ENCODE measurements at places on chromosomes 13 and 19.
A peak's percentile ranks its signal among the peaks of the same experiment; 100 is the strongest.

GRCh38 chr19:45175515-45176345 lies 2.3 kb downstream of the TRAPPC6A start:
- no peak for DNase-seq

DNA sequence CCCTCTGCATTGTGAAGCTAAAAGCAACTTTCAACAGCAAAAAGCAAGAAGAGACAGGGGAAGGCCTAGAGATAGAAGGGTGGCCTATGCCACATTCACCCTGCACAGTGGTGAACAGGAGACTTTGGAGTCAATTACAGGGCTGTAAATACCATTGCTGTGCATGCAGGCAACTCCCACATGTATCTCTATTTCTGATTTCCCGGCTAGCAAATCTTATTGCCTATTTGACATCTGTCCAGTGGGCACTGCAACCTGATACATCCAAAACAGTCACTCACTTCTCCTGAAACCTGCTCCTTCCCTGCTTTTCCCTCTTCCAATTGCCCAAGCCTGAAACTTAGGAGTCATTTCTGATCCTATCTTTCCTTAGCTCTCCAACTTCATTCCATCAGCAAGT lies 13.4 kb downstream of the RUBCNL start:
- DNase-seq: no peak

- no peak for DNase-seq
These were observed 2.2 kb downstream of the CEACAM19 start for GRCh38 chr19:44673510-44673909.

- DNase-seq: no peak
These were observed 2.1 kb downstream of the NKPD1 start for GRCh38 chr19:45158503-45159209.

GRCh38 chr19:10842788-10843187 lies 5.4 kb upstream of the C19orf38 start:
- no peak for DNase-seq

DNA sequence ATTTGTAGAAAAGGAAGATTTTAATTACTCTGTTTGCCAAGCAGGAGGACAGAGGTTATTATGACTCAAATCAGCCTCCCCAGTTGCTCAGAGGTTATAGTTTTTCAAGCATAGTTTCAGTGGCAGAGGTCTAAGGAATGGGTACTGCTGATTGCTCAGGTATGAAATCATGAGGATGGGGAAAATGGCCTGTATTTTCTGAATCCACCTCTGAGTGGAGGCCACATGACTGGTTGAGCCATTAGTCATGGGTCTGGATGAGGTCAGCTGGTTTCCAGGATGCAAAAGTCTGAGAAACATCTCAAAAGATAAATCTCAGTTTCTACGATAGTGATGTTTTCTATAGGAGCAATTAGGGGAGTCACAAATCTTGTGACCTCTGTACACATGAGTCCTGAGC lies 62.8 kb upstream of the CEACAM8 start:
- no peak for DNase-seq

DNA sequence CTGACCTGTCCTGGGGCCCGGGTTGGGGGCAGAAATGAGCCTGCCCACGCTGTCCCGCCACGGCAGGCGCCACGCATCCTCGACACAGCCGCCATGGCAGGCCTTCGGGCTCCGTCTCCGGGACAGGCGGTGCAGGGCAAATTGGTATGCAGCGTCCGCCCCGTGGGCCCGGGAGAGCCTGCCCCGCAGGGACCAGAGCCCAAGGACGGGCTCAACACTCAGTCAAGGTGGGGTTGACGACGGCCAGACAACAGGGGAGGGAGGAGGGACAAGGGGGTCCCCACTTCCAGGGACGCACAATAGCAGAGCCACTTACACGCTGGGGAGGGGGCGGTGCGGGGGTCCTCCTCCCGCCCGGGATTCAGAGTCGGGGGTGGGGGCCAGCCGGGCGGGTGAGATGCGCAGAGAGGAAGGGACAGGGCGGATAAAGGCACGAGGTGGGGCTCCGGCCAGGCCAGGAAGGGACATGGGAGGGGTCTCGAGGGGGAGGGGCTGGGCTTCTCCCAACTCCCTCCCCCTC lies 1.2 kb downstream of the CTXN1 start:
- DNase-seq: no peak

DNA sequence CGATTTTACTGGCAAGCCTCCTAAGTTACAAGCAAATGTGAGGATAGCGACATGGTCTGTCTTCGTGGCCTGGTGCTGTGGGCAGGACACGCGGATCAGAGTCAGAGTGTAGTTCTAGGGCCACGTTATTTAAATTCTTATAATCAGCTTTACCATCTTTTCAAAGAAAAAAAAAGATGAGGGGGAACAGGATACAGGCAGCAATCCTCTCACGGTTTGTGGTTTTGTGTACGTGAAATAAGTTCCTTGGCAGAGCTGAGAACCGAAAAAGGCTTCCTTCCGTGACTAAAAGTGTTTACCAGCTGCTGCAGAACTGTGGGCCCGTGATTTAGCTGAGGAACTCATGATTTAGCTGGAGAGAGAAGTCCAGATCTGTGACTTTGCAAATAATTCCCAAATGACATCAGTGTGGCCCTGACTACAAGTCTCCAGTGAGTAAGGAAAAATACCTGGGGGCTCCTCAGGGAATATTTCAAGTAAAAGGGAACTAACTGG lies 27.2 kb downstream of the RCBTB2 start:
- peak; percentile 60 for DNase-seq

DNA sequence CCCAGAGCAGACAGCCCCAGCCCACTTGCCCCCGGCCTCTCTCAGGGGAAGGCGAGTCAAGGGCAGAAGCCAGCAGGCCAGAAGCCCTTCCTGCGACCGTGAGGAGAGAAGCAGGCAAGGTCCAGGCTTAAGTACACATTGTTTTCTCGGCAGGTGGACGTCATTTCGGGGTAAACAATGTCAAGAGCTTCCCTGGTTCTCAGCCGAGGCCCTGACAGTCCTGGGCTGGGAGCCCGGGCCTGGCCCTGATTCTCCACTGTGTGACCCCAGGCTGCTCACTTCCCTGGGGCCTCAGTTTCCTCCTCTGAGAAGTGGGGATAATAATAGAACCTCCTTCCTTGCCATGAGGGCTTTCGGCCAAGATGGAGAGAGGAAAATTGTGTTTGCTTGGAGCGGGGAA lies 19.4 kb downstream of the PLVAP start:
- DNase-seq: no peak

GRCh38 chr19:17778968-17779929 lies 15.7 kb upstream of the B3GNT3 start:
- peak; percentile 43 for DNase-seq

Measured in fibroblast of skin of scalp (primary cell).